ENCODE measurements at places on chromosomes 3 and 15. TPM values are rescaled to one million over a fixed set of nuclear protein-coding genes. Genes with fewer than 3 reads are reported as not detected.

DNA sequence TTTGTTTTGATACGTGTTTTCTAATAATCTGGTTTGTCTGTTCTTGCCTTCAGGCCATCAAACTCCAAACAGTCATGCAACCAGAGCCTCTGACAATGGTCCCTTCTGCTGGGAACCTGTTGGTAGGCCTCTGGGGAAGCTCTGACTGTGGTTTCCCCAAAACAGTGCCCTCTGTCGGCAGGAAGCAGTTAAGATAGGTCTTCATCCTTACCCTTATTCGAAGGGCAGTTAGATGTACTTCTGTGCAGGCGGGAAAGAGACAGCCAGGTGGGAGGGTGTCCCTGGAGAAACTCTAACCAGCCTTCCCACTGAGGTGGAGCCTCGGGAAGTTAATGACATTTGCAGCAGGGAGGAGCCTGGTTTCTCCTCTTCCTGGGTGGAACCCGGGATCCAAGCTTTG, 81.6 kb upstream of the CHMP2B start:
- no peak for DNase-seq

The KIF7 gene
- total RNA-seq, result 26.4 TPM

DNA sequence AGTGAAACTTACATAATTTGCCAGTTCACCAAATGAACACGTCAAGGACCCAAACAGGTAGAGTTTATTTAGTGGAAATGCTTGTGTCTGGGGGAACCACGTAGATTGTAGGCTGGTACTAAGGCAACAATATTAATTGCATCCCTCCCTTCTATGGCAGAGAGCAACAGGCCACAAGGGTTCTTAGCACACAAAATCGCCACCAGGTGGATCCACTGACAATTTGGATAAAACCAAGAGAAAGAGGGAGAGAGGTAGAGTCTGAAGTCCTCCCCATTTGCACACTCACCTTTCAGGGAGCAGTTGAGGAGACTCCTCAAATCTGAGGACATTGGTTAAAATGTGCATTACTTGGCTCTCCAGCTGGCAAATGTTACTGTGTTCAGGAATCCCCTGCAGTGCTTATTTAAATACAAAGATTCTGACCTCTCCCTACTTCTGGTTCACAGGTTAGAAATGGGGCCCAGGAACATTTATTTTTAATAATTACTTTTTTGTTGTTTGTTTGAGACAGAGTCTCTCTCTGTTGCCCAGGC, 181.0 kb upstream of the FEZF2 start:
- DNase-seq, result no peak

DNA sequence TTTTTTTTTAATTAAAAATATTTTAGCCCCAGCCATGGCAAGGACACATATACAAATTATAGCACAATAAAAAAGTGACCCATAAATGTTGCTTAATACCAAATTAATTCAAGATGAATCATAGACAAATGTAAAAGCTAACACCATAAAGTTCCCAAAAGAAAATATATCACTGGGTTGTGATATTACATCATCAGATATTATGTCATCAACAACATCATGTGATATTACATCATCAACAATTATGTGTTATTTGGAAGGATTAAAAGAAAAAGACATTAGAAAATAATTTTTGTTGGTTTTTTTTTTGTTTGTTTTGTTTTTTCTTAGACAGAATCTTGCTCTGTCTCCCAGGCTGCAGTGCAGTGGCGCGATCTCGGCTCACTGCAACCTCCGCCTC, 34.5 kb upstream of the ABHD10 start:
- no peak for DNase-seq

DNA sequence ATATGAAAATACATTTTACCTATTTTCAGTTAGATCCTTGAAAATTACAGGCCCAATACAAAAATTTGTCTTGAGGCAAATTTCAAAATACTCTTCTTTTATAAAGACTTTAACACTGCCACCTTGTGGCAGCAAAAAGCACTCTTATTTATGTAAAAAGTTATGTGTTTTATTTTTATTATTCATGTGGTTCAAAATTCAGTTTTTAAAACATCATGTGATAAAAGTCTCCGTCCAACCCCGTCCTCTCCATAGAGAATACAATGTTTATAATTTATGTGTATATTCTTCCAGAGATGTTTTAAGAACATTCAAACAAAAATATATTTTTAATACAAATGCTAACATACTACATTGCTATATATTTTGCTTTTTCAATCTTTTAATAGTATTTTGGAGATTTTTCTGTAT, 36.9 kb upstream of the TRIM59 start:
- no peak for DNase-seq

DNA sequence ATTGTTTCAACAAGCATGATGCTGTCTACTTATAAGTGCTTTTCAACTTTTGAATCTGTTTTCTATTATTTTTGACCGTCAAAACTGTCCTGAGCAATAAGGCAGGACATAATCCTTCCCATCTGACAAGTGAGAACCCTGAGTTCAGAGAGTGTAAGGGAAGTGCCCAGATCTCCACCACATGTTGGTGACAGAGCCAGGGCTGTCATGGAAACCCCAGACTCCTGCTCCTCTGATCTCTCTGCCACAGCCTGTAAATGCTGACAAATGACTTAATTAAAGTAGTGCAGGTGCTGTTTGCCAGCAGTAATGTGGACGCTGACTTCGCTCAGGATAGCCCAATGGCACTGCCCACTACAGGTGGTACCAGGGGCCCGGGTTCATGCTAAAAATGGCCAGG, 40.3 kb downstream of the SPSB4 start:
- DNase-seq, result no peak

DNA sequence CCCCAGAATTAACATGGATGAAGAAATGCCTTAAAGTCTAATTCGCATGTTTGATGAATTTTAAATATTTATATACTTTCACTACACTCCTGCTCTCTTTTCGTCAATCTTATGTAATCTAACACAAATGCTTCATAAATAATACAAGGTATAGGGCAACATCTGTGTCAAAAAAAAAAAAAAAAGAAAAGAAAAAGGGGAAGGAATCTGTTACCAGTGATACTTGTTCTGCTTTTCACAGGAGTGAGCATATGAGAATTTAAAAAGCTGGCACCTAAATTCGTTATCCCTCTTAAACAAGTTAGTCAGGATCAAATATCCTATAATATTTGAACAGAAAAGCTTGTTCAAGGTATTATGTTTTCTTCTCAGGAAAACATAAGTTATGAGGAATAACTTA, 243.8 kb downstream of the KCNH8 start:
- no peak for DNase-seq

DNA sequence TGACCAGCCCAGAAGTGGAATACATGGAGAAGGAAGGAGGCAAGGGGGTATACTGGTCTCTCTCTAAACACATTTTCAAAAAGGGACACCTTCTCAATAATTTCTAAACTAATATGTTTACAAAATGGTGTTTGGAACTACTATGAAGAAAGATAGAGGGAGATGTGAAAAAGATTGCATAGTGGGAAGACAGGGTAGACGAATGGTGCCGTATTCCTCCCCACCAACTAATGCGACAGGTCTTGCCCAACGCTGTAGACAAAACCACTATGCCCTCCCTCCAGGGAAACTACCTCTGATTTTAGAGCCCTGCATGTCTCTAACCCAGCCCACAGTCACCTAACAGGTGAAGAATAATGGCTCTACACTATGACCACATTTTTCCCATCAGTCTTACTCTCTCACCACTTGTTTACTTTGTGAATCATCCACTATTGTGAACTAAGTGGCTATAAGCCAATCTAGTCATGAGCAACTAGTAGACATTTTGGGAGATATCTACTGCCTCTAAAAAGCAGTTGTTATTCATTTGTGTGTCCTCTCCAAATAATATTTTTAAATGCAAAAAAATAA, 108.2 kb upstream of the UBE2E2 start:
- no peak for DNase-seq

DNA sequence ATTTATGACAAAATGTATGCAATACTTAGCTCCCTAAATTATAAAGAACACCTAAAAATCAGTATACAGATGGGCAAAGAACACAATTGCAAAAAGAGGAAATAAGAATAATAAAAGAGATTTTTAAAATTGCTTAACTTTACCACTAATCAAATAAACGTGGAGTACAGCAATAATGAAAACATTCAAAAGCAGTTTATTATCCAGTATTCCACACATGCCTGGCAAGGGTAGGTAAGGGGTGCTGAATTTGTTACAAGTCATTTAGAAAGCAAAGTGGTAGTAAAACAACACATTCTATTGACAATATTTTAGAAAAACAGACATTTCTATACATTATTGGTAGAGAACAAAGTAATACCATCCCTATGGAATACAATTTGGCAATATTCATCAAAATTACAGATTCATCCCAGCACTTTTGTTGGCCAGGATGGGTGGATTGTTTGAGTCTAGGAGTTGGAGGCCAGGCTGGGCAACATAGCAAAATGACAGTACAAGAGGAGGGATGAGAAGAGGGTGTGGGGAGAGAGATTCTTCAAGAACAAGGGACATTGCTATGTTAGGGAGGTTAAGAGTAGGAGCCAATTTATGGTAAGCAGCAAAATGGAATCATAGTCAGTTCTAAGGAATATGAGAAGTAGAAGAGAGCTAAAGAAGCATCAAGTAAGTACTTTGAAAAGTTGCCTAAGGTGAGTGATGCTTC, 3.7 kb upstream of the ACKR4 start:
- no peak for DNase-seq

The CCR9 gene
- not detected for total RNA-seq

DNA sequence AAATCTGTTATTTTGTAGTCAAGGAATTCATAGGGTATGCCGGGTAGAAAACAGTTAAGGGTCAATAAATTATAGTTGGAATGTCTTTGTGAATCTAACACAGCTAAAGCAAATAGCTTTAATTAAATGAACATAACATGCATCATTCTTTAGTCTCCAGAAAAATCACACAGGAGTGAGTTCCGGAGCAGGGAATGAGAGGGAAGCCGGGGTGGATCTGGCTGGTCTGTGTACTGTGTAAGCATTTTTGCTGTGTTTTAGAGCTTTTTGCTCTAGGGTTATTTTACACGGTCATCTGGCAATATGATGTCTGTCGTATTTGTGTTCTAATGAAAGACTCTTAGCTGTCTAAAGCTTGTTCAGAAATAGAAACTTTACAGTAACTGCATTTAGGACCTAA, 57.5 kb downstream of the MED12L start:
- no peak for DNase-seq

- DNase-seq, result no peak
Observed at GRCh38 chr3:150169330-150169940, 198.7 kb upstream of the PFN2 start.

- DNase-seq, result no peak
Observed at GRCh38 chr15:71335591-71335990, 220.3 kb downstream of the THSD4 start.

All from thoracic aorta (tissue), 2 donors.